ENCODE measurements at places on chromosomes 2 and 18.

DNA sequence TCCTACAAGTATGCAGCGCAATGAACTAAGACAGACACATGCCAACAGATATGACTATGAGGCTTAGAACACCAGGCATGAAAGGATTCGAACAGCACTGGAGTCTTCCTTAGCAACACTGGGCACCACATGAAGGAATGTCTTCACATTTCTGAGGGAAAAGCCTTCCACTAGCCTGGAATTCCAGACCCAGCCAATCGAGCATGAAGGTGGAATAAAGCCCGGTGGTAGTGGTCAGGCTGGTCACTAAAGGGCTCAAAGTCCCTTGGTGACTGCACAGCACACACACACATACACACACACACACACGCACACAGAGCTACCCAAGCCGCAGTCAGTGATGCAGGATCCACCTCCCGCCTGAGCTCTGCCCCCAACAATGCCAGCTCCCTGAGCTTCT is 19.7 kb upstream of the SFXN5 start:
- no peak for DNase-seq

GRCh38 chr18:1840878-1841277 is 730.4 kb downstream of the METTL4 start:
- DNase-seq = no peak

DNA sequence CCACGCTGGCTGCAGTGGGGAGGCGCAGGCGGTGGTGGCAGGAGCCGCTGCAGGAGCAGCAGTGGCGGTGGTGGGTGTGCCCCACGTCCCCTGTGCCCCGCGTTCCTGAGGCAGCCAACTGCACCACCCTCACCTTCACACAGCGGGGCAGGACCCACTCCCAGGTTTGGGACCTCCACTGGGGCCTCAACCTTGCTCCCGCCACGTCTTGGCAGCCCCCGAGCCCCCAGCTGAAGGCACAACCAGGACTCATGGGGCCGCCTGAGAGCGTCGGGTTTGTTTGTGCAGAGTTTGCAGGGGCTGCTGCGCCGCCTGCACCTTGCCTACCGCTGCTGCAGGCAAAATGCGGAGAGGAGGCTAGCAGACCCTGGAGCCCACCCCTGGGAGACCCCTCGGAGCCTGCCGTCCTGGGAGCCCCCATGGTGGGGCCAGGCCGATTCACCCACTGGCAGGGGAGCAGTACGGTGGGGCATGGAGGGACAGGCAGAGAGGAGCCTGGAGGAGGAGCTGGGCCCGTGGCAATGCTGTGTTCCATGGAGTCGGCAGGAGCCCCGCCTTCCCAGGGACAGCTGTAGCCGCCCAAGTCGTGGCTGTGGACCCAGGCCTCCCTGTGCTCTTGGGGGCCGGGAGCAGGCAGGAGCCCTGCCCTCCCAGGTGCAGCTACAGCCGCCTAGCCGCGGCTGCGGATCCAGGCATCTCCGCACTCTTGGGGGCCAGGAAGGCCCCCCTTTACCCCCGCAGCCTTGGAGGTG is 14.7 kb upstream of the EML6 start:
- no peak for DNase-seq

- no peak for DNase-seq
Measured at GRCh38 chr18:51751901-51752300, 554.4 kb upstream of the MEX3C start.

DNA sequence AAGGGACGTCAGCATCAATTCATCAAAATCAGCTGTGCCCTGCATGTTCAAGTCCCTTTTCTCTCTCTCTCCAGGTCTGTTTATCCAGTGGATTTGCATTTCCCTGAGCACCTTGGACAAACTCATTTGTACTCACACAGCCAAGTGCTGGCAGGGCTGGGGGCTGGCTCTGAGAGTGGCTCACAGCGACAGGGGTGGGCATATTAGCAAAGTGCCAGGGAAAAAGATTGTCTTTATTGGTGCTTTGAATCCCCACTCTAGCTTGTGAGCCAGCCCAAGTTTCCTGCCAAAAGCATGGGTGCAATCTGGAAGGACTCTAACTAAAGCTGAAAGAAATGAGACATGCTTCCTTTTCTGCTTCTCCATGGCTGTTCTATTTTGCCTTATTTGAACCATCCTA is 56.6 kb downstream of the ACOXL start:
- DNase-seq = no peak

DNA sequence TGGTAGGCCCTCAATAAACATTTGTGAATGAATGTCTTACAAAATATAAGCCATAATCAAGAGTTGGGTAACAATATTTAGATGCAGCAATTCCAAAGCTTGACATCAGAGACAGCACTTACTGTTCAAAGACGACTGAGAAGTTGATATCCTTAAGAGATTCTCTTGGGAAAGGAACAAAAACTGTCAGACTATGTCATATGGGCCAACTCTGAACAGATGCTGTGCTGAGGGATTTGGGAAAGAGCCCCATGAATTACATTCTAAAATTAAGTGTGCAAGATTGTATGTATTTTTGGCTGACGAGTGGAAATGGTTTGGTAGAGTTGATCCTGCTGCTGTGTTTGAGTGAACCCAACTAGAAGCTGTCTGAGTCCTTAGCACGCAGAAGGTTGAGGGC is 250.7 kb upstream of the LINC00305 start:
- no peak for DNase-seq

- DNase-seq = no peak
Measured at GRCh38 chr18:23799540-23799939, 110.3 kb downstream of the LAMA3 start.

DNA sequence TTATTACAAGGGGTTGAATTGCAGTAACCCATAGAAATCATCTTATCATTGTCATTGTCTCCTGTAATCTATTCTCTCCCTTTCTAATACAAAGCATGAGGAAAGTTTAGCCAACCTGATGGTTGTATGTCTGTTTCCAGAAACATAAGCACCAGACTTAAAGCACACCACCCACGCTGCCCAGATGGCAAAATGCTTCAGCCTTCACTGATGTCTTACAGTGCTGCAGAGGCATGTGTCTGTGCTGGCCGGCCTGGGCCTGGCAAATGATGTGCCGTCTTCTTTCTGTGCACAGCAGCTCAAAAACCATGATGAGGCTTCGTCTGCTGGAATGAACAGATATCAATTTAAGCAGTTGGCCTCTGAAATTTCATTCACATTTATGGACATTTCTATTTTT is 443.0 kb upstream of the RGPD4 start:
- peak; percentile 34 for DNase-seq

DNA sequence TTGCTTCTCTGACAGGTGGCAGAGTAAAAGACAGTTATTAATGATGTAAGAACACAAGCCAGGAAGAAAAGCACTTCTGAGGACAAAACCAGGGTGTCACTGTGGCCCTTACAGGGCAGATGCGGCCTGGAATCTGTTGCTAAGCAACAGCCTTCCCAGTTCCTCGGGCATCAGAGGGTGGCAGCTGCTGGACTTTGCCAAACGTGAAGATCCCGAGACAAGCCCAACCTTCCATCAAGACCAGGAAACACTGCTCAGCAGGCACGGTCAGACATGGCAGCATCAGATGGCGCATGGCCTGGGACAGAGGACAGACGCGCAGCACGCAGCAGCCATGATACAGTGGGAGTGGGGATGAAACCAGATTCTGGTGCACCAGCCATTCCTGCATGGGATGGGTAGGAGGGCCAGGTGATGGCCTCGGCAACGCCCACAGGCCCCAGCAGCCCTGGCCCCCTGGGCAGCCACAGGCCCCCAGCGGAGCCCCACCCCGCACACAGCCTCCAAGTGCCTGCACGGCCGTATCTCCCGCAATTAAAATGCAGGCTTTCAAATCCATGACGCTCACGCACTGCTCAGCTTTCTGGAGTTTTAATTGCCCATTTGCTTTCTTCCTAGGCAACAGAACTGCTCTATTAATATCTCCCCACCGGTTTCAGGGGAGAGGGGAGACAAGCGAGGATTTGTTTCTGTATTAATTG is 89.0 kb downstream of the EIPR1 start:
- DNase-seq = no peak

DNA sequence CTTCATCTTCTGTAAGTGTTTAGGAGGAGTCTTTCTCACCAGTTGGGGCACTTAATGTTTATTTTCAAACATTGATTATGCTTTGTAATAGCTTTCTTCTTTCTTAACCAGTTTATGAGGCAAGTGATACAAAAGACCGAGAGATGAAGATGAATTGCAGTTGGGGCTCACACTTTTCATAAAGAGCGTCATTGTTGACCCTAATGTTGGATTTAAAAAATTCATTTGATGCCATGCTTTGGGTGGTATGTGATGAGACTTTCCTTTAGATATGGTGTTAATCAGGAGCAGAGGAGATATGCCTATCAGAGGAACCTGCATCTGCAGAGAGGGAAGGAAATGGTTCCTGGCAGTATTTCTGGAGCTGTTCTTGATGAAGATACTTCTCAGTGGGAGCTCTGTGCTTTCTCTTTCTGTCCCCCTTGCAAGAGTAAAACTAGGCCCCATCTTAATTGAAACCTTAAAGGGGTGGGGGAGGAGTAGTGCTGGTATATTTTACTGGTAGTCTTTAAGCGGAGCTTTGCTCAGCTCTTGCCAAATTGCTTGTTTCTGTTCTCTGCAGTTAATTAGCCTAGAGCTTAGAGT is 2.3 kb downstream of the EML4 start:
- DNase-seq = no peak

DNA sequence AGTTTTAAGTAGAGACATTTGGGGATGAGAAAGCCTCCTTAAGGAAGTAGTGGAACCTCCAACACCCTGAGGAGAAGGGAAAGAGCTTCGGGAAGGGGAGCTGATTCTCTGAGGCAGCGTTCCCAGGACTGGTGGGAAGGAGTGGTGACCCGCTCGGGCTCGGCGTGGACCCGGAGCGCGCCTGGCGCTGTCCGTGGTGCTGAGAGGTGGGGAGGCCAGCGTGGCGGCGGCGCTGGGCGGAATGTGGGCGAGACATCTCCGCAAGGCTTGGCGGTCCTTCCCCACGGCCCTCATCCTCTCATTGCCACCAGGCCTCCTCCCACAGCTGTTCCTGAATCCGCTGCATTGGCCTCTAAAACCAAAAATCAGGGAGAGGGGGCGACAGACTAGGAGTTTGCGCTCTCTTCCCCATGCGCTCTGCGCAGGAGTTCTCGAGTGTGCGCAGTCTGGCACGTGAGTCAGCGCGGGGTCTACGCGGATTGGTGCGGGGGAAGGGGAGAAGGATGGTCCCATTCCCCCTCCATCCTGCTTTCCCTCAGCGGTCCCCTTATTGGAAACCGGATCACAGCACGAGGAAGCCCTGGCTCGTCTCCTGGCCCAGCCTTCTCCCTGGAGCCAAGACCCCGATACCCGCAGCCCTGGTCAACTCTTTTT is 857 bp downstream of the RESP18 start:
- DNase-seq = no peak

DNA sequence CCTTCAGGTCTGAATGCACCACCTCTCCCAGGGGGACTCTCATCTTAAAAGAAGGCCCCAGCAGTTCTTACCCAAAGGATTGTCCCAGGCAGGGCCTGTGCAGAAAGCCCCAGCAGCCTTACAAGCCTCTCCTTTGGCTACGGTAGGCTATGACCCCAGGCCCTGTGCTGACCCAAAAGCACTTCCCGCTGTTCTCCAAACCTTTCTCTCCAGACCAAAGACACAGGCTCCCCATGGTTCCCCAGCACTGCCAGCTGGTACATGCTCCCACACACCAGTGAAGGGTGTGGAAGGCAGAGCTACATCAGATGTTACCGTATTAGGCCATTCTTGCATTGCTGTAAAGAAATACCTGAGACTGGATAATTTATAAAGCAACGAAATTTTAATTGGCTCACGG is 35.4 kb downstream of the LBH start:
- no peak for DNase-seq

DNA sequence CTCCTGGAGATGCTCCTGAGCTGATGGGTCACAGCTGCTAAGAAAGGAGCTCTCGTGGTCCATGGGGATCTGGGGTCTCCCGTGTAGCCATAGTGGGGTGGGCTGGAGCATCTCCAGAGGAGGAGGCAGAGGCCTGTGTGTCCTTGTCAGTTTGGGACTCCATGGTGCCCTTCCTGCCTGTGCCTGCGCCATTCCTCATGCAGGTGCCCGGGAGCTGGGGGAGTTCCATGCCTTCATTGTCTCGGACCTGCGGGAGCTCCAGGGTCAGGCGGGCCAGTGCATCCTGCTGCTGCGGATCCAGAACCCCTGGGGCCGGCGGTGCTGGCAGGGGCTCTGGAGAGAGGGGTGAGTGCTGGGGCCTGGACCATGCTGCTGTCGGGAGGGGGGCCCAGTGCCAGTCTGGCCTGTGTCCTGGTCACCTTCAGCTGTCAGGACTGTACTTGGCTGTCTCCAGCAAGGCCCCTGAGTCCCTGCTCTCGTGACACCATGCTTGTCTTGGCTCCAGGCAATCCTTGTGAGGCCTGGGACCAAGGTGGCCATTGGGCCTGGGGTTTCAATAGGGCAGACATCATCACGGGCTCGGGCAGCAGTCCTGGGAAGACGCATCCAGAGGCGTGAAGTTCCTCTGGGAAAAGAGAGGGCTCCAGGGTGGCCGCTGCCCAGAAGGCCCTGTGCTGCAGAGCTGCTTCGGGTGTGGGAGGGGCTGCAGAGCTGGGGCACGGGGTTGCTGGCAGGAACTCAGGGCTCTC is 7.3 kb downstream of the CAPN10 start:
- DNase-seq = no peak

DNA sequence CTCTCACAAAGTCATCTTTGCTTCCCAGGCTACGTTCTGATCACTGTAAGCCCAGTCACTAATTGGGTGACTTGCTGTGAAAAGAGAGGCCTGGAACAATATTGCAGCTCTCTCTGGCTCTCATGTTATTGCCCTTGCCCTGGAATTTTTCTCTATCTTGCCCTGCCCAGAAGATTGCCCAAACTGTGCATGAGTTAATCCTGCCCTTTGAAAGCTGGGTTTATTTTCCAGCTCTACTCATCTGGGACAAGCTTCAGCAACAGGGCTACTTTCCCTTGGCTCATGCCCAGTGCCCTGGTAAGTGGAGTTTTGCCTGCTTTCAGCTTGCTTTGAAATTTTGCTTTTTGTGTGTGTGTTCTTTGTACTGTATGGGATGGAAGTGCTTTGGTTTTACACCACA is 6.9 kb upstream of the EHBP1 start:
- DNase-seq = no peak

Data from DMS 273 treated with DMSO at 0.1 percent for 48 hours (cell line).